Stimulated activated CD4-positive, alpha-beta T cell treated with anti-CD3 and anti-CD28 coated beads, Interleukin-15, amount 100 ng/mL, for 24 hours (primary cell): ENCODE measurements at places on chromosomes 7 and 10.
A peak's percentile ranks its signal among the peaks of the same experiment; 100 is the strongest.

DNA sequence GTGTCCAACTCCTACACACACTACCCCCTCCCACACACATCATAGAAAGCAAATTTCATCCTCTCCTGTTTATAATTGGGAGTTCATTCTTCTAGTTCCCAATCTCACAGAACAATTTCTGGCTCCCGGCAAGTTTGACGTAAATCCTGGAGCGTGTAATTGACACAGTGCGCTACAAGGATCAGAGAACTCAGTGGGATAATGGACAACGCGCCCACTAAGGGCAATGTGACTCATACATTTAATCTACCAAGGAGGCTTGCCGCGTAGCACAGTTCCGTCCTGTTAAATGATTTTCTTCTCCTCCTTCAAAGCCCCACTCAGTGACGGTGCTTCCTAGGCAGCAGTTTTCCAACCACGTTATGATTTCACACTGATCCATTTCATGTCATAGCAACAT is 277.6 kb downstream of the SFMBT2 start:
- no peak for DNase-seq

DNA sequence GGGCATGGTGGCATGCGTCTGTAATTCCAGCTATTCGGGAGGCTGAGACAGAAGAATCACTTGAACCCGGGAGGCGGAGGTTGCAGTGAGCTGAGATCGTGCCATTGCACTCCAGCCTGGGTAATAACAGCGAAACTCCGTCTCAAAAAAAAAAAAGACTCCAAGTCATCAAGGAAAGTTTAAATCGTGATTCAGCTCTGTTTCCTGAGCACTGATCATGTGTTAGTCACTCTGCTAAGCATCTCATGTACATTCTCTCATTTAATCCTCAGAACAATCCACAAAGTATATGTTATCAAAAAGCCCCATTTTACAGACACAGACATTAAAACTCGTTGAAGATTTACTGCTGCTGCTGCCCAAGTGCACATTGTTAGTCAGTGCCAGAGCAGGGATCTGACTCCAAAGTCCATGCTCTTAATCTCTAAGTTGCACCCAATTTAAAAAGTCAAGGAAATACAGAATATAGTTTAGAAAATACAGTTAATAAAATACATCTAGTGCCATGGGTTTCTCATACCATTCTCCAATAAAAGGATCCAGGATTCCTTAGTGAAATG is 6.2 kb downstream of the PIK3AP1 start:
- no peak for DNase-seq

- no peak for DNase-seq
Observed at GRCh38 chr10:122630526-122630925, 69.1 kb downstream of the C10orf120 start.

- DNase-seq, result peak; percentile 27
Observed at GRCh38 chr10:11286261-11286852, 268.7 kb downstream of the CELF2 start.

GRCh38 chr10:76352300-76352699 is 920.9 kb downstream of the LRMDA start:
- DNase-seq, result no peak

- DNase-seq, result no peak
Observed at GRCh38 chr7:54846273-54846672, 87.3 kb upstream of the SEC61G start.

- peak; percentile 31 for DNase-seq
Observed at GRCh38 chr10:73529089-73529832, 33.4 kb upstream of the PPP3CB start.

GRCh38 chr10:120420421-120420820 is 36.6 kb upstream of the PLPP4 start:
- no peak for DNase-seq

GRCh38 chr10:109587366-109587765 is 335.9 kb downstream of the XPNPEP1 start:
- no peak for DNase-seq

DNA sequence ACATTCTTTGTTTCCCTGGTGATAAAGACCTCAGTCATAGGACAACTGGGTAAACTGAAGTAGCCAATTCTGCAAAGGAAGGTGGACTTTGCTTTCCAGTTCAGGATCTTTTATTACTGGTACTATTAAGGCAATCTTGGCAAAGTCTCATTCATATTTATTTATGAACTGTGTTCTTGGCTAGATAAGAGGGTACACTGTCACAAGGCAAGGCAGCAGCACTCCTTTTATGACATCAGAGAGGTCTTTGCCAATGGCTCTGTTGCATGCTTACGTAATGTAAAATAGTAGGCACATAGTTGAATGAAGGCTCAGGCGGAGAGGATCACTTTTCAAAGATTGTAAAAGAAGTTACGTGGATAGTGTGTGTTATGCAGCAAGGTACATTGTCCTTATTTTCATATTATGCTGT is 63.7 kb upstream of the PDK4 start:
- no peak for DNase-seq

GRCh38 chr10:102314801-102315200 is 69.5 kb downstream of the GBF1 start:
- DNase-seq, result no peak

GRCh38 chr10:22849077-22849805 is 78.6 kb upstream of the ARMC3 start:
- DNase-seq, result peak; percentile 7
